Activated CD8-positive, alpha-beta memory T cell treated with anti-CD3 and anti-CD28 coated beads for 4 hours (primary cell): ENCODE measurements at places on chromosomes 6 and 20.

DNA sequence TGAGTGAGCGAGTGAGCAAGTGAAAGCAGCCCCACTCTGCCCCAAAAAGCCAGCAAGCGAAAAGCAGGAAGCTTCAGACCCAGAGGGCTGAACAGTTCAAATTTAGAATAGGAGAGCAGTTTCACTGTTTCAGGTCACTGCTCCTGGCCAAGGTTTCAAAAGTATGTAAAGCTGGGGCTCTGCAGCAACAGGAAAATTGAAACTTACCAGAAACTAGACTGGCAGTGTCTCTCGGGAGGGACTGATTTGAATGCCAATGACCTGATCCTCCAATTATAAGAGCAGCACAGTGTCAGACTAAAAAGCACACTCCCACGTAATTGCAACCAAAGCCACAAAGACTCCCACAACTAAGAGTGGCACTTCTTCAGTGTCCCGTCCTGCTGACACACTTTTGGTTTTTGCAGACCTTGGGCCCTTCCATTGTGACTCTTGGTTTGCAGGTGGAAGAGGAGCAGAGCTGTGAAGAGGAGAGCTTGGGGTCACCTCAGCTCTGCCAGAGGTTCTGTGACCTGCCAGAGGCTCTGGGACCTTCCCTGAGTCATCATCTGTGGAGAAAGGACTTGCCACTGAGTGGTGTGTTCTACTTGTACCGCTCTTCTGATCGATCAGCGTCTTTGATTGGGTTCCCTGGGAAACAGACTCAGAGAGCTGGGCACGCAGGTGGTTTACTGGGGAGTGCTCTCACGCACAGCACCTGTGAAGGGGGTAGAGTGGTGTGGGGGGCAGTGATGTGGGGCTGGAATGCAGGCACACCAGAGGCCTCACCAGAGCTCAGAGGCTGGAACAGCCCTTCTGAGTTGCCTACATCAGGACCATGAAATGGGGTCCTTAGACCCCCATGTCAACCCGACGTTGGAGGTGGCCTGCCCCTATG is 52.7 kb upstream of the PTGIS start:
- no peak for DNase-seq

DNA sequence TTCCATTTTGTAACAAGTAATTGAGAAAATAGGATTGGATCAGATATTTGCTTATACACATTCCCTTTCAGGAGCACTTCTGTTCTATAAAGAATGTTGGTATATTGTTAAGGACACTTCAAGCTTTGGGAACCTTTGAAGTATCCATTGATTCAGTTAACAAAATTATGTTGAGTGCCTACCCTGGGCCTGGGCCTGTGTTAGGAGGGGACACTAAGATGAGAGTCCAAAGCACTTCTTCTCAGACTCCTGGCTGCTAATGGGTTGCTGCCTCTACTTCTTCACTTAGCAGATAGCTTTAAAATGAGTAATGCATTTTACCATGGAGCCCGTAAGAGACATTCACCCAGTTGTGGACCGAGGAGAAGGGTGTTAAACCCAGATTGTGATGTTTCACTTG is 40.3 kb downstream of the PTPN1 start:
- DNase-seq: no peak

GRCh38 chr6:56949925-56950495 is 4.9 kb upstream of the BEND6 start:
- no peak for DNase-seq

DNA sequence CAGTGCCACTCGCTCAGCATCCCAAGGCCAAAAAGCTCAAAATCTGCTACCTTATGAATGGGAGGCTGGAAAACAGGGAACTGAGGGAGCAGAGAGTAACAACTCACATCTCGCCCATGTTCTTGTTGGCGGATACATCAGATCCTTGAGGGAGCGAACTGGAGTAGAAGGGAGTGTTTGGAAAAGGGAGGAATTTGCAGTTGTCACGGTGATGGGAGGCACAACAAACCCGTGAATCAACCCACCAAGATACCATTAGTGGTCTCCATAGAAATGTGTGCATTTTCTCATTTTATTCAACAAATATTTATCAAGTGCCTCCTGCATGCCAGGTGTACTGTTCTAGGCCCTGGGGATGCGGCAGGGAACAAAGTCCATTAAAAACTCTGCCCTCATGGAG is 212.1 kb downstream of the EYA2 start:
- no peak for DNase-seq

DNA sequence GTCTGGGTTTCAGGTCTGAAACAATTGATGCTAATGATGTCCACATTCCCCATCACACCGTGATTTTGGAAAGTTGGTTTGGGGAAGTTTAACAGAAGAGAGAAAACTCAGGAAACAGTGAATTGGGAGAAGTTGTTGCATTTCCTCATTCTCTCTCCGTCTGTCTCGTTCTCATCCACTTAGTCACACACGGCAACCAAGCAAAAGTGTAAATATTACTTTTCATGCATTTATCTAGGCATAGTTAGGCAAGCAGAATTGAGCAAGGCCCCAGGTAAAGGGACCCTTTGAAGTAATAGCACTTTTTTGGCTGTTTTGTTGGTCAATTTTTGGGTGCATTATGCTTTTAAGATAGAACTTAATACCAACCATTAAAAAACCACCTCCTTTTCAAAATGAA is 137.0 kb upstream of the SULF2 start:
- no peak for DNase-seq

- DNase-seq: no peak
These were observed 107.4 kb upstream of the TAB2 start for GRCh38 chr6:149209871-149210775.
